ENCODE measurements at places on chromosomes 6 and 20.
A peak's percentile ranks its signal among the peaks of the same experiment; 100 is the strongest.

DNA sequence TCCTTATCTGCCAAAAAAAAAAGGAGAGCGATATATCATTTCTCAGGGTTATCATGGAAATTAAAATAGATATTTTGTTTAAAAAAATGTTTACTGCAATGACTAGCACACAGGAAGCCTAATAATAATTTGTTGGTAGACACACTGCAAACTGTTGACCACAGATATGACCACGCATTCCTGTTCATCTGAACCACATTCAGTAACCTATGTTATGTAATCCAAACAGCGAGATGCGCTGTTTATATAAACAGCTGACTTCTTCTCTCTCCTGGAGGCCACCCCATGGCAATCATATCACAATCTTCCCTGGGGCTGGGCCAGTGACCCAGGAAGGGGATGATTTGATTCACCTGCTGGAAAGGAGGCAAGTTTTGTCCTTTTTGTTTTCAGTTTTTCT lies 129.3 kb upstream of the UST start:
- DNase-seq = no peak

GRCh38 chr6:57198926-57199636 lies 23.0 kb downstream of the RAB23 start:
- no peak for DNase-seq

- no peak for DNase-seq
Observed at GRCh38 chr6:160240691-160241084, 17.9 kb downstream of the SLC22A2 start.

DNA sequence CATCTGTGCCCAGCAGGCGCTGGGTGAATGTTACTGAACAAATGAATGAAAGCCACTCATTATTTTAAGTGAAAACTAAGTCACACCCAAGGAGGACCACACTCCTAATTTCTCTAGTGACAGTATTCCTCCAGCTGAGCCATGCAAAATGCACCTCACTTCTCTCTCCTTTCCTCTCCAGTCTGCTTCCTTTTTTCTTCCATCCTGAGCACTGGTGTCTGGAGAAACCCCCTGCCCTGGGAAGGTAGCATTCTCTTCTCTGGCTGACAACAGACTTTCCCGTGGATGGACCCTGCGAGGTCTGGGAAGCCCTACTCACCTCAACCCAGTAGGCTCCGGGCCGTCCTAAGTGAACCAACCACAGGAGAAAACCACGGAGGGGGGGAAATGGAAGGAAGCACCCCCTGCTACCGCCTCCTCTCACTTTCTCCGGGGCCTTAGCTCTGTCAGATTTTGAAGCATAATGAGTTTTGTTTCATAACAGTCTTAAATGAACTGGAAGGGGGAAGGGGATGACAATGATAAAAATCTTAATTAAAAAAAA lies 22.6 kb downstream of the TRERF1 start:
- DNase-seq = no peak

- DNase-seq = peak; percentile 62
Observed at GRCh38 chr6:144216668-144217218, 66.4 kb downstream of the STX11 start.

DNA sequence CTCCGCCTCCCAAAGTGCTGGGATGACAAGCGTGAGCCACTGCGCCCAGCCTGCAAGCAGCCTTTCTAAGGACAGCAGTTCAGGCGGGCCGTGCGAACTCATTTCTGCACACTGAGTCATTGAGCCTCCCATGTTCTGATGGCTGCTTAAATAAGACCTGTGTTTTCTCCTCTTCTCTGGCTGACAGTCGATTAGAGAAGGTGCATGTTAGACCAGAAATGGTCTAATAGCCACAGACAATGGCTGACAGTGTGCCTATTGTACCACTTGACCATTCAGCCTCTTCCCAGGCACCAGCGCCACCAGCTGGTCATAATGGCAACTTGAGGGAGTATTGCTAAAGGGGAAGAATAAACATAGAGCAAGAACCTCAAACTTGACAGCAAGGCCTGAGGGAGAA lies 6.2 kb downstream of the CST11 start:
- DNase-seq = no peak

GRCh38 chr6:45927421-45928320 lies 88.0 kb downstream of the CLIC5 start:
- no peak for DNase-seq

GRCh38 chr6:43129434-43130194 lies 41.5 kb upstream of the SRF start:
- DNase-seq = no peak

DNA sequence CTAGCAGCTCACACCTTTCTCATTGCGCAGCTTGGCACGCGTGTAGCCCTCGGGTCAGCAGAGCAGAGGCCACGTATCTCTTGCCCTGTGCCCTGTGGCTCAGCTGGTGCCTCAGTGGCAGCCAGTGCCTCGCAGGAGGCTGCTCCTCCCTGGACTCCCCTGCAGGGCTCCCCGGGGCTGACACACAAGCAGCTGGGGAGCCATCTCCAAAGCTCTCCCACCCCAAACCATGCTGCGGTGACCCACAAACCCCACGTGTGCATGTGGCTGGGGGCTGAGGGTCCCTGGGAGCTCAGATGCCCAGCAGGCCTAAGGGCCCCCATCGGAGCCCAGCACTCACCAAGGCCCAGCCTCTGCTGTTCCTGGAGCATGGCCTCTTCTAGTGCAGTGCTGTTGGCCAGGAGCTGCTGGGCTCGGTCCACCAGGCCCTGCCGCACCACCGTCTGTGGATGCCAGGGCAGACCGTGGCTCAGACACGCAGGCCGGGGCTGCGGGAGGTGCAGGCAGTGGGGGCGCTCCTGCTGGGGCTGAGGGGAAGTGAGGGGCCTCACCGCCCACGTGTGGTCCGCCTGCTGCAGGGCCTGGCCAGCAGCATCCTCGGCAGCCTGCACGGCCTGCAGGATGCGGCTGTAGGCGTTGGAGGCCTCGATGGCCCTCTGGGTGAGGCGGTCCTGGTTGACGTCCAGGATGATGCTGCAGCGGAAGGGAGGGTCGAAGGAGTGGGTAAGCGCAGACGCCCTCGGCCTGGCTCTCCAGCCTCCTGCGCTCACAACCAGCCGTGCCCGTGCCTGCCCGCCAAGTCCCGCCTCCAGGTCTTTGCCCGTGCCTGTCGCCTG lies 13.8 kb downstream of the ADRM1 start:
- DNase-seq = no peak

GRCh38 chr6:125829433-125829832 lies 38.7 kb downstream of the NCOA7 start:
- DNase-seq = no peak

GRCh38 chr20:25686081-25687067 lies 10.3 kb downstream of the ZNF337 start:
- DNase-seq = no peak

DNA sequence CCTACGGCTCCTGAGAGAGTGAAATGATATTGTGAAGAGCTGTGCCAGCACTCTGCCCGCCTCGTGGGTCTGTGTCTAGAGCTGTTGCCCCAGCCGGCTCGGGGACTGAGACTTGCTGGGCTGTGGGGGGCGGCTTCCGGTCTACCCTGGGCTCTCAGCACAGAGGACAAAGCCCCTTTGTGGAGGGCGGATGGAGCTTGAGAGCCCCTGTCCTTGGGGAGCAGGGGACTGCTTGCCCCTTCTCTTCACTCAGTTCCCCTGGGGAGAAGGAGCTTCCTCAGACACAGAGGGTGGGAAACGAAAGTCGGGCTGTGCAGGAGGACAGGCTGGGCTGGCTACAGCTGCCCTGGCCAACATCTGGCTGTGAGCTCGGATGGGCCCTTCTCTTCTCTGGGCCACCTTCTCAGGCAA lies 11.0 kb downstream of the SRC start:
- DNase-seq = no peak

GRCh38 chr6:12230523-12230922 lies 59.6 kb upstream of the EDN1 start:
- DNase-seq = no peak

- DNase-seq = no peak
Observed at GRCh38 chr20:18567739-18568091, 483 bp downstream of the SMIM26 start.

- DNase-seq = no peak
Observed at GRCh38 chr20:56801971-56802755, 173.1 kb downstream of the TFAP2C start.

DNA sequence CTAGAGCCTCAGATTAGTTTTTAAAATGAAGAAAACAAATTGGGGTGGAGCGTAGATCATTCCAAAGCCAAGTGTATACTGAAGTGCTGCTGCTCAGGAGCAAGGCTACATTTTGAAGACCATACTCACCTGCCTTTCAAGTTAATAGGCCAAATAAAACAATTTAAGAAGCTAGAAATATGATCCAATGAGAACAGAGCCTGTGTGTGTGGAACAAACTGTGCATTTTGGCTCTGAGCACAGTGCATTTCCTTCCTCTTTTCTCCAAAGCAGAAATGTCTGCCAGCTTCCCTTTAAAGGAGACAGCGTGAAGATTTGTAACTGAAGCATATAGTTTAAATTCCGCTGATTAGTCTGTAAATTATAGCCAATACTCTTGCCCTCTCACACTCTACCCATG lies 3.2 kb upstream of the IFNGR1 start:
- no peak for DNase-seq

DNA sequence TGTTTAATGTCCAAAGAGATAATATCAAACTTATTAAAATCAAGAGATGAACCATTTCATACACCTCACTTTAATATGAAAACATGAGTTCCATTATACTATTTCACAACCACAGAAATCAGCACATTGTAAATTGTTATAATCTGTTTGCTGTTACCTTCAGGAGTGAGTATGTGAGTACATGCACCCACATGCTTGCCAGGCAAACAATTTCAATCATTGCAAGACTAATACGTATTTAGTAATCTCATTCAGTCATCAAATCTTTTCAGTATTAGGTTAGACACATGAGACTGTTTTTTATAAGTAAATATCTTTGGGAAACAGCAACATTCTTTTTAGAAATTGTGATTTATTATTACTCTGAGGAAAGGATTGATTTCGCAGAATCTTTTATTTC lies 9.3 kb upstream of the EPM2A start:
- no peak for DNase-seq

DNA sequence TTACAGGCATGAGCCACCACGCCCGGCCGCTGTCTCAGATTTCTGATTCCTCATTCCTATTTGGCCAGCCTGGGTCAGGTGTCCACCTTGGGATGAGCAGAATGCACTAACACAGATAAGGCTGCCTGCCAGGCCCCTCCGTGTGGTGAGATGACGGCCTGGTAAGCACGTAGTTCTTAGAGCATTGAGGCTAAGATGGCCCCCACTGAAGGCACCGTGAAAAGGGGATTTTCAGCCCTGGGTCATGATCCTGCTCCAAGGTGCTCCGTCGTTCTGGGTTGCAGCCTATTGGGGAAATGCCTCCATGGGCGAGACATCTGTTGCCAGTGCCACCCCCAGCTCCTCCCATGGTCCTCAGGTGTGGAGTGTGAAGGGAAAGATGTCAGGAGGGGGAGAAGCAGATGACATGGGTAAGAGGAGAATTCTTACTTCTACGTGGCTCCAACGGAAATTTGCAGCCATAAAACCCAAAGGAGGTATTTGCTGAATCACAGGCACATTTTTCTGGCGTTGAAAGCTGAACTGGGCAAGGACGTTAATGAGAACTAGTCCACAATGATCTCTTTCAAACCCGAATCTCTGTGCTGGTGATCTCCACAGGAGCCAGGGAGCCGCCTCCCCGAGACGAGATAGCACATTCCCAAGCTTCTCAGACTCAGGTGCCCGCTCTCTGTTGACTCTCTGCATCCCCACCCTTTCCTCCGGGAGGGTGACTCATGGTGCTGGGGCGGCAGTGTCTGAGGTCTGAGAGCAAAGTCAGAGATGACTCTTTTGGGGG lies 34.0 kb upstream of the BMP6 start:
- DNase-seq = no peak

- no peak for DNase-seq
Observed at GRCh38 chr6:159456349-159456748, 236.7 kb downstream of the SOD2 start.

- DNase-seq = no peak
Observed at GRCh38 chr6:15945593-15946159, 183.2 kb upstream of the MYLIP start.

DNA sequence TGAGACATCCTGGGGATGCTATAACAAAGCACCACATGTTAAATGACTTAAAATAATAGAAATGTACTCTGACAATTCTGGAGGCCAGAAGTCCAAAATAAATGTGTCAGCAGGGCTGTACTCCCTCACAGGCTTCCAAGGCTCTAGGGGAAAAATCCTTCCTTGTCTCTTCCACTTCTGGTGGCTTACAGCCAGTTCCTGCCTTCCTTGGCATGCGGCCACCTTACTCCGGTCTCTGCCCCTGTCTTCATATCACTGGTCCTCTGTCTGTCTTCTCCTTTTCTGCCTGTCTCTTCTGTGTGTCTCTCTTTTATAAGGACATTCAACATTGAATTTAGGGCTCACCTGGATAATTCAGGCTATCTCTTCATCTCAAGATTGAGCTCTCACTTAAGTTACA lies 155.3 kb upstream of the SYNCRIP start:
- DNase-seq = no peak
